Mesendoderm (in vitro differentiated cells): ENCODE measurements at places on chromosomes 6 and 20.

DNA sequence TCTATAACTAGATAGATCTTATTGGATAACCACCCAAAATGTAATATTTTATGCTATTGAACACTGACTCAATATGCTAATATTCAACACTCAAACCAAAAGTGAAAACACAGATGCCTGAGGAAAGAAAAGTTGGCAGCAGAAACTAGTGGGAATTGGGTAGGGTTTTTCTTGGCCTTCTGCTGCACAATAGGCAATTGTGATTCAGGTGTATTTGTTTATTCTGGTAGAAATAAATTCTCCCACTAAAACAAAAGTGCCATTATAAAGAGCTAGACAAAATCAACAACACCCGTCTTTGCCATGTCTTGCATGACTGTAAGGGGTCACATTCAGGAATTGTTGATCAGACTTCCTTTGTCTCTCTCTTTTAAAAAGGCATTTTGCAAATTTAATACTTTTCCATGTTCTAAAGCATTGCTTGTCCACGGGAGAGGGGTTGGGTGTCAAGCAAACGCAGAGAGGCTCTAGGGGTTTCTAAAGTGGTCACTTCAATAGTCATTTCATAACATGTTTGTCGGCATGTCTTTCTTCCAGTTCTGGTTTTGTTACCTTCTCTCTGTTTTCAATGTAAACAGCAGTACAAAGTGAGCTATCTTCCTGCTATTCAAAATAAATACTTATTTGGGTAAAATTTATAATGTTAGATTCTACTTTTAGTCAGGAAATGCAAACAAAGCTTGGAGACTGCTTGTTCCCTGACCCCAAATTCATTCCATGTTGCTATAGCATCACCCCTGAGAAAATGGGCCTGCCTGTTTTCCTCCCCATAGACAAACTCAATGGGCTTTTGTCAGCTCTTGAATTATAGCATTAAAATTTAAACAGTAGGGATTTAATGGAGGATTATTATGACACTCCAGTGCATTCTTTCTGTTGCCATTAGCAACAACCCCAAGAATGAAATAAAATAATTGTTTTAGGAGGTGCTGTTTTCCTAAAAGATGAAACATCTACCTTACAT, 217.0 kb upstream of the CCN2 start:
- DNase-seq = no peak
- no peaks in the 10 kb centered on the region for H3K27me3 ChIP-seq
- H3K4me1 ChIP-seq = no peaks in the 10 kb centered on the region
- no peak overlapping the region for H3K4me3 ChIP-seq

DNA sequence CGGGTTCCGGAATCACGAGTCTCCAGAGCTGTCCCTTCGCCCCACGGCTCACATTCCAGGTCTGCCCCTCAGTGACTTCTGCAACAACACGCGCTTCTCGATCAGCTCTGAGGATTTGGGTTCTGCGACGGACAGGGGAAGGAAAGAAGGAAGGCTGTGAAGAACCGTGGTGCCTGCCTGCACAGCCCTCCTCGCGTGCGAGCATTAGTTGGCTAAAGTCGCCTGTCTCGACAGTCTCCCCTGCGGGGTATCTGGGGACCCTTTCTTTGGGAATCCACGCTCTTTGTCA, 23.1 kb downstream of the VPS52 start:
- DNase-seq = no peak
- H3K27ac ChIP-seq = no peak overlapping the region
- H3K4me3 ChIP-seq = peak overlapping the region; percentile 40
- peaks cover 1% of the 10 kb centered on the region for H3K27me3 ChIP-seq

DNA sequence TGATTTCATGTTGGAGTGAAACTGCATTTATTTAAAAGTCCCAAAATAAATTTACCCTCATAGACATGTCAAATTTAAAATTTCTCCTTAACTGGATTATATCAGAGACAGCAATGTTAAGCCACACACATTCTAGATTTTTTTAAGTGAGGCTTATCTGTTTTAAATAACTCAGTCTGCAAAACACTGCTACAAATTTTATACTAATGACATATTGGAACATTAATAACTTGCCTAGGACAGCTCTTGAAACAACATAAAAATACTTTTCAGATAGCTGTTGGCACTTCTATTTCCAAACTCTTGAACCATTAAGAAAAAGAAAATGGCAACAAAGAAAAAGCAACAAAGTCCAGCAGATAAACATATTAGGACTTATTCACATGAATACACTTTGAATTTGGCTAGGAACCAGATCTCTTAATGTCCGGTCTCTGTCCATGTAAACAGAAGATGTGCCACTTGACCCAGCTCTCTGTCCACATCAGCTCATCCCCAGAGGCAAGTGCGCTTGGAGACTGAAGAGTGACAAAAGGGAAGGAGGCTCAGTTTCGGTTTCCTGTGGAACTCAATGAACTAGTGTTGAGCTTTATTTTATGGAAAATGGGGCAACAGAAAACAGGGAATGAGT, 219.3 kb upstream of the THBS2 start:
- DNase-seq = no peak

GRCh38 chr6:72620871-72621290, 983 bp upstream of the KCNQ5 start:
- H3K36me3 ChIP-seq = no peaks in the 10 kb centered on the region
- H3K27ac ChIP-seq = no peak overlapping the region
- DNase-seq = peak; percentile 6
- peaks cover 10% of the 10 kb centered on the region for H3K27me3 ChIP-seq
- no peaks in the 10 kb centered on the region for H3K4me1 ChIP-seq

GRCh38 chr6:113587078-113587699, 270.0 kb upstream of the MARCKS start:
- peak; percentile 86 for DNase-seq
- no peaks in the 10 kb centered on the region for H3K4me1 ChIP-seq
- H3K27me3 ChIP-seq = no peaks in the 10 kb centered on the region
- H3K4me3 ChIP-seq = no peak overlapping the region
- no peaks in the 10 kb centered on the region for H3K36me3 ChIP-seq

GRCh38 chr6:112503091-112503596, 156.0 kb downstream of the RFPL4B start:
- H3K4me3 ChIP-seq = no peak overlapping the region
- H3K27me3 ChIP-seq = no peaks in the 10 kb centered on the region
- DNase-seq = peak; percentile 32
- no peaks in the 10 kb centered on the region for H3K4me1 ChIP-seq
- H3K36me3 ChIP-seq = no peaks in the 10 kb centered on the region
- H3K27ac ChIP-seq = no peak overlapping the region

DNA sequence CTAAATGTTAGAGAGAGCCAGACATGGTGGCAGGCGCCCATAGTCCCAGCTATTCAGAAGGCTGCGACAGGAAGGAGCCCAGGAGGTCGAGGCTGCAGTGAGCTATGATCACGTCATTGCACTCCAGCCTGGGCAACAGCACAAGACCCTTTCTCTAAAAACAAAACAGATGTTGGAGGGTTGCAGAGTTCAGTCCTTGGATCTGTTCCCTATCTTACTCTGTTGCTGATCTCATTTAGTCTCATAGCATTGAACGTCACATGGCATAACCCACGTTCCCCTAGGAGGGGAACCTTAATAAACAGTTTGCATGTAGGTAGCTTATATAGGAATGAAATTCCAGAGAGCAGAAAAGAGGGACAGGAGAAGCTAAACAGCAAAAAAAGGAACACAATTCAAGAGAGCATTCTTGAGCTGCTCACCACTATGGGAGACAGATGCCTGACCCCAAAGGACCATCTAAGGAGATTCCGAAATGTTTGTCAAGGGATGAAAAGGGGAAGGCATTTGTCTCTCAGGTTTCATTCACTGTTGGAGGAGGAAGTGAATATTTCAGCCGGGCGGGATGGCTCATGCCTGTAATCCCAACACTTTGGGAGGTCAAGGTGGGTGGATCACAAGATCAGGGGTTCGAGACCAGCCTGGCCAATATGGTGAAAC, 54.6 kb upstream of the PIM1 start:
- no peak overlapping the region for H3K27ac ChIP-seq
- no peak for DNase-seq
- H3K4me3 ChIP-seq = no peak overlapping the region
- no peaks in the 10 kb centered on the region for H3K36me3 ChIP-seq

GRCh38 chr6:43774776-43775534, 4.9 kb downstream of the VEGFA start:
- H3K27me3 ChIP-seq = no peaks in the 10 kb centered on the region
- H3K27ac ChIP-seq = no peak overlapping the region
- no peak overlapping the region for H3K4me3 ChIP-seq
- peaks cover 14% of the 10 kb centered on the region for H3K4me1 ChIP-seq
- peaks cover 5% of the 10 kb centered on the region for H3K36me3 ChIP-seq

DNA sequence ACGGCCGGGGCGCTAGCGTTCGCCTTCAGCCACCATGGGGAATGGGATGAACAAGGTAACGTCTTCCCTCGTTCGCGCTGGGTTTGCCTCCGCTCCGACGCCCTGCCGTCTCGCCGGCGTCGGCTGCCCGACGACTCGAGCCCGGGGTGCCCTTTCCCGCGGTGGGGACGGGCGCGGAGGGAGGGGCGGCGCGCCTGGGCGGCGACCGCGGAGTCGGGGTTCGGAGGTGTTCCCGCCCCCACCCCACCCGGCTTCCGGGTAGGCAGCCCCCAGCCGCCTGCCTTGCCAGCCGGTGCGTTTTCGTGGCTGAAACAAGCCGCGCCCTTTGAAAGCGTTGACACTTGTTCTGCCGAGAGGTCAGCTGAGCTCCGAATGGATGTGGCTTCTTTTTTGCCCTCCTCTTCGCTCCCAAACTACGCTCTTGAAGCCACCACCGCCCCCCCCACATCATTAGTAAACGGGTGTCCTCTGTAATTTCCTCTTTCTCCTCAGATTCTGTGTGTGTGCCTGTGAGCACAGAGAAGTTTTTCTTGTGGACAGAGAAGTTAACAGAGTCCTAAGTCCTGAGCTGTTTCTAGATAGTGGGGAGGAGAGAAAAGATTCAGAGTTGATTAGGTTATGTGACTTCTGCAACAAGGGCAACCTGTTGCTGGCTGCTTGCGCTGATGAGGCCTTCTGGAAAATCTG, 362 bp downstream of the DUSP22 start:
- H3K4me3 ChIP-seq = peak overlapping the region; percentile 52
- no peaks in the 10 kb centered on the region for H3K4me1 ChIP-seq
- peak; percentile 62 for DNase-seq
- H3K36me3 ChIP-seq = no peaks in the 10 kb centered on the region
- H3K27me3 ChIP-seq = no peaks in the 10 kb centered on the region

DNA sequence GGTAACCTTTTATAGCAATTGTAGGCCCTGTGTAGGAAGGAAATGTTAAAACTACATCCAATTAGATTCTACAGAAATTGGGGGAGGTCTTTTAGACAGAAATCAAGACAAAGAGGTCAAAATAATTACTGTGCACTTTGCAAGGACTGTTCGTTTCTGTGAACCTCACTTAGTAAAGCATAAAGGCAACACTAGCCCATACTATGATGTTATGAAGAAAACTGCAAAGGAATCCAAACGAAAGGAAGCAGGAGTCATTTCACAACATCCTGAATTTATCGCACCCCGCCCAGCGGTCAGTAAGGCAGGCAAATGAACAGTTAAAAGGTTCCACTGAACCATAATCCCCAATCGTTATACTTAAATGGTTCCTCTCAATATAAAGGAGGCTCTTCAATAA, 429.5 kb upstream of the ARID1B start:
- no peak overlapping the region for H3K4me3 ChIP-seq
- H3K4me1 ChIP-seq = no peaks in the 10 kb centered on the region
- no peaks in the 10 kb centered on the region for H3K36me3 ChIP-seq
- H3K27ac ChIP-seq = no peak overlapping the region

DNA sequence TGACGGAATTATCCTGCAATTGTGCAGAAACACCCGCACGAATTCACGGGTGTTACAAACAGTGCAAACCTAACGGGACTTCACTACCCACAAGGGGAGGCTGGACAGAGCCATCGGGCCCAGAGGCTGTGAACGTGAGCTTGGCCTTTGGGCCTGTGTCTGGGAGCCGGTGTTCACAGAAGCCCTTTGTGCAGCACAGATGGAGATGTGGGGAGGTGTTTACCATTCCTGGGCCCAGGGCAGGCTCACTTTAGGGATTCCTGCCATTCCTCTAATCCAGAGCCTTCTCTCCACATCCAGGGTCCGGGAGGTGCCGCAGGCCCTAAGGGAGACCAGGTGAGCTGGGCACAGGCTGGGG, 15.0 kb downstream of the COL9A3 start:
- H3K4me3 ChIP-seq = no peak overlapping the region
- H3K27me3 ChIP-seq = no peaks in the 10 kb centered on the region
- no peak overlapping the region for H3K27ac ChIP-seq
- H3K36me3 ChIP-seq = peaks cover 2% of the 10 kb centered on the region

GRCh38 chr6:46058951-46059350, 43.3 kb upstream of the CLIC5 start:
- DNase-seq = no peak
- H3K4me1 ChIP-seq = no peaks in the 10 kb centered on the region
- H3K36me3 ChIP-seq = no peaks in the 10 kb centered on the region
- no peak overlapping the region for H3K4me3 ChIP-seq
- H3K27ac ChIP-seq = no peak overlapping the region

- DNase-seq = no peak
- H3K4me3 ChIP-seq = no peak overlapping the region
- no peak overlapping the region for H3K27ac ChIP-seq
- H3K27me3 ChIP-seq = no peaks in the 10 kb centered on the region
- no peaks in the 10 kb centered on the region for H3K4me1 ChIP-seq
Measured at GRCh38 chr6:51901766-51902764, 185.3 kb downstream of the PKHD1 start.

- DNase-seq = peak; percentile 75
- H3K36me3 ChIP-seq = no peaks in the 10 kb centered on the region
- H3K4me3 ChIP-seq = no peak overlapping the region
- H3K27me3 ChIP-seq = no peaks in the 10 kb centered on the region
- no peak overlapping the region for H3K27ac ChIP-seq
- H3K4me1 ChIP-seq = no peaks in the 10 kb centered on the region
Measured at GRCh38 chr6:152356662-152357061, 280.5 kb downstream of the SYNE1 start.

DNA sequence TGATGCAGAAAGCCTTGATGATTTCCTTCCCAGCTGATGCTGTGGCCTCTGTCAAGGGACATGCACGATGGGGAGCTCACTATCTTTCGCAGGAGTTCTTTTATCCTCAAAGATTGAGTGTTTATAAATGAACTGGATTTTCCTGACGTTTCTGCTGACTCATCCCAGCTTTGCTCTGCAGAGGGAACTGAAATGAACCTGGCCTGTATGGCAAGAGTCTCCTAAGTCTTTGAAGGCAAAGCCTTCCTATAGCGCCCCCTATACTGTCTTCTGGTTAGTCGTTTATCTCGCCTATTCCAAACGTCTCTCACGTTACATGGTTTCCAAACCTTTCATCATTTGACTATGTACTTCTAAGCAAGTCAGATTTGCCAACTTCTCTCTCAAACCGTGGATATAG, 565.3 kb downstream of the KIF16B start:
- H3K27me3 ChIP-seq = no peaks in the 10 kb centered on the region
- H3K4me3 ChIP-seq = no peak overlapping the region
- no peaks in the 10 kb centered on the region for H3K36me3 ChIP-seq
- no peak overlapping the region for H3K27ac ChIP-seq
- peaks cover 3% of the 10 kb centered on the region for H3K4me1 ChIP-seq

DNA sequence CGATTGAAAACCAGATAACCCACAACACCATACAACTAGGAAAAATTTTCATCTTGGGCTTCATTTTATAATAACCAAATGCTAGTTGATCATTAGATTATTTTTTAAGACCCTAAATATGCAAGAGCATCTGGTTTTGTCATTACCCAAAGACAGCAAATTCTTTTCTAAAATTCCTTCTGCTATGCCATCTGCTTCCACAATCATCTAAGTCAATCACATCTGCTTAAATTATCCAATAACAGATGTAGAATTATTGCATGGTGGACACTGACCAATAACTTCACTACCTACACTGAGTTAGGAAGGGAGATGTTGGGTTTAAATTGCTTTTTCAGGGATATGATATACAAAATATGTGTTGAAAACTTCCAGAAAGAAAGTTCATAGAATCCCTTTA, 41.9 kb downstream of the PKHD1 start:
- H3K27me3 ChIP-seq = no peaks in the 10 kb centered on the region
- no peak overlapping the region for H3K27ac ChIP-seq
- H3K36me3 ChIP-seq = no peaks in the 10 kb centered on the region
- no peaks in the 10 kb centered on the region for H3K4me1 ChIP-seq
- H3K4me3 ChIP-seq = no peak overlapping the region
- no peak for DNase-seq
